Karpas-422 (cell line): ENCODE measurements at places on chromosomes 3 and 15.

DNA sequence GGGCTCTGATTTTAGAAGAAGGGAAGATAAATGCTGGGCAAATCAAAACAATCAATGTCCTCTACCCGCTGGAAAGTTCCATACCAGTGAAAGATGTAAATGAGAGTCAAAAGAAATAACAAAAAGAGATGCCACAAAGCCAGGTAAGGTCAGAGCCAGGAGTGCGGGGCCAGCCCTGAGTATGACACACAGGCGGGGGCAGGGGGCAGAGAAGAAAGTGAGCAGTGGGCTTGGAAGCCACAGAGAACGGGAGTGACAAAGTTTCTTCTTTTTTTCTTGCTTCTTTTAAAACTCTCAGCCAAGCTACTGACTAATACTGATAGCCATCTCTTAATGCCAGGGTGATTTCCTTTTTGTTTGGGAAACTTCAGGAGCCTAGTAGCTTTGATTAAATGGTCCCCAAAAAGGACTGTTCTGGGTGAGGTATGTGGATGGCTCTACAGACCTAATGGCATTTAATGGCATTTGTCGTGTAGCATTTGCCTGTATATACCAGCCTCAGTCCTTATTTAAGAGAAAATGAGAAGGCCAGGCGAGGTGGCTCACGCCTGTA lies 23.1 kb upstream of the TSEN2 start:
- DNase-seq = no peak

- no peak for DNase-seq
These were observed 90.2 kb downstream of the LINGO1 start for GRCh38 chr15:77542491-77543001.

GRCh38 chr15:40815042-40815698 lies 7.9 kb upstream of the DNAJC17 start:
- DNase-seq = no peak

GRCh38 chr15:78906316-78906620 lies 33.6 kb downstream of the MORF4L1 start:
- DNase-seq = no peak

DNA sequence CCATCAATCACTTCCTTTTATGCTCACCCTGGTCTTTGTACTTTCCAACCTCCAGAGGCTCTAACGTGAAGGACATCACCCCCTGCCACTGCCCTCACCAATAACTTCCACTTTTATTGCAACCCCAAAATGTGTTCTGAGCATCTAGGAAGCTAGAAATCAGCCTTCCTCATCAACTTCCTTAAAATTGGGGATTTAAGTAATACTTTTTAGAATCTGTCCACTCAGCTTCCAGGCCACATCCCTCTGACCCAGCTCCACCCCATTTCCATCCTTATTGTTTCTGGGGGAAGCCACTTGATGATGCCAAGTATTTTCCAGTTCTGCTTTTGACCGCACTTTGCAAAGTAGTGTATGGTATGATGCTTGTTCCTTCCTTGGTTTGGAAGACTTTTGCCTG lies 73.5 kb upstream of the XCR1 start:
- no peak for DNase-seq

DNA sequence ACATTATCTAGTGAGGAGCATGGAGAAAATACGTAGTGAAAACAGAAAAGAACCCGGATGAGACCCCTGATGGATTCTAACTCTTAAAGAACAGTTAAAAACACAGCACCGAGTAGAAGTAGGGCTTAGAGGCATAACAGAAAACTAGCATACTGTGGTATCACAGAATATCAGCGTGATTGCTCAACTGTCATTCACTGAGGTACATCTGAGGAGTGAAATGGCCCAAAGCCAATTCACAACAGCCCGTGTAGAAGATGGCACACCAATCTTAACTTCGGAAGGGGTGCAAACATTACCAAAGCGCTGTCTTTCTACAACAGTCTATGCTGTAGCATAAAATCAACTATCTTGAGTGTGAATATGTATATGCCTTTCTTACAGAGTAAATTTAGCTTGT lies 1.8 kb downstream of the CLASP2 start:
- peak; percentile 53 for DNase-seq

DNA sequence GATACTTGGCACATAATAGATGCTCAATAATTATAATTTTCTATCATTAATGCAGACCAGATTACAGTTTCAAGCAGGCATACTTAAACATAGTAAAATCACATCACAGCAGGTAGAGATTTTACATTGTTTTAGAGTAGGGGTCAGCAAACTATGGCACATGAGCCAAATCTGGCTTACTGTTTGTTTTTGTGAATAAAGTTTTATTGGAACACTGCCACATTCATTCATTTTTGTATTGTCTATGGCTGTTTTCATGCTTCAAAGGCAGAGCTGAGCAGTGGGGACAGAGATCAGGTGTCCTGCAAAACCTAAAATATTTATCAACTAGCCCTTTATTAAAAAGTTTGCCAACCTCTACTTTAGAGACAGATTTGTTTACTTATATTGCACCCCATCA lies 189.6 kb upstream of the MRPL3 start:
- no peak for DNase-seq
